Breast epithelium (tissue), 4 donors: ENCODE measurements at places on chromosomes 1 and 21. TPM values are rescaled to one million over a fixed set of nuclear protein-coding genes. Genes with fewer than 3 reads are reported as not detected.

Gene GPR37L1
- total RNA-seq: not detected

Gene LCE1D
- not detected for total RNA-seq

Gene DESI2
- total RNA-seq: 36.3 TPM

GRCh38 chr1:173863224-173864161, 4.3 kb downstream of the GAS5 start:
- no peak for DNase-seq

- no peak for DNase-seq
These were observed 42.8 kb upstream of the PADI1 start for GRCh38 chr1:17161926-17162800.

- no peak for DNase-seq
These were observed 49.4 kb downstream of the WDR4 start for GRCh38 chr21:42829954-42830353.

GRCh38 chr1:24914226-24915069, 15.6 kb downstream of the RUNX3 start:
- no peak for DNase-seq

DNA sequence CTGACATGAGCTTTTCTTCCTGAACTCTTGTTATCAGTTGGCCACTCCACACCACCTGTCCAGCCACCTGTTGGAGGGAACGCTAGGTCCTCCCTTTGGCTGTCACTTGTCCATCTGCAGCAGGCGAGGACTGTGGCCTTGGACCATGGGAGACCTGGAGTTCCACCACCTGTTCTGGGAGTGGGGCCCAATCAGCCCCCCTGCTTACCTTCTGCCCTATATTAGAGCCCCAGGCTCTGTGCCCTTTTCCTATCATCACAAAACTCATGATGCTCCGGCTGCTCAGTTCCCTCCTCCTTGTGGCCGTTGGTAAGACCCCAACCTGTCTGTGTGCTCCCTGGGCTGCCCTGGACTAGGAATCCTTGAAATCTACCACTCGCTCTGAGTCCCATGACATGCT, at the start of gene CELA3A:
CELA3A (plus strand) TSS at position 249 of the 400 bp plus-strand sequence; CDS start at position 267, 18 bp downstream.
- no peak for DNase-seq

GRCh38 chr21:14096577-14096976, 114.2 kb downstream of the LIPI start:
- no peak for DNase-seq

GRCh38 chr1:164664127-164664526, 105.1 kb downstream of the PBX1 start:
- DNase-seq: no peak
